Brain pericyte (primary cell): ENCODE measurements at places on chromosomes 6 and 20.
A peak's percentile ranks its signal among the peaks of the same experiment; 100 is the strongest.

DNA sequence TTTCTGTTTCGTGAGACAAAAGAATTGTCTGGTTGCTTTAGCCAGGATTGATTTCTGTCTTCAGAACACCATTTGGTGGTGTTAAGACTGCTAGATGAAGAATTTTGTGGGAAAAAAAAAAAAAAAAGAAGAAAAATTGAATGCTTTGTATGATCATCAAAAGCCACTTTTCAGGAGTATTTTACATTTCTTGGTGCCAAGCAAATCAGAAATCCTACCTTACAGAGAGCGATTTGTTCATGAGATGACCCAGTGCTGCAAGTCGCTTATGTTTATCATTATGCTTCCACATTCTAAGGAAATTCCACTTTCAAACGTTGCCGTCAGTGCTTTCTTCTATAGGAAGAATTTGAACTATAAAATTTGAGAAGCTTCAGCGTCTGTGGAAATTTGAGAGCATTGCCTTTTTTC is 228.7 kb downstream of the BCKDHB start:
- no peak for DNase-seq

- DNase-seq: no peak
Observed at GRCh38 chr6:105495515-105495914, 92.6 kb upstream of the PREP start.

DNA sequence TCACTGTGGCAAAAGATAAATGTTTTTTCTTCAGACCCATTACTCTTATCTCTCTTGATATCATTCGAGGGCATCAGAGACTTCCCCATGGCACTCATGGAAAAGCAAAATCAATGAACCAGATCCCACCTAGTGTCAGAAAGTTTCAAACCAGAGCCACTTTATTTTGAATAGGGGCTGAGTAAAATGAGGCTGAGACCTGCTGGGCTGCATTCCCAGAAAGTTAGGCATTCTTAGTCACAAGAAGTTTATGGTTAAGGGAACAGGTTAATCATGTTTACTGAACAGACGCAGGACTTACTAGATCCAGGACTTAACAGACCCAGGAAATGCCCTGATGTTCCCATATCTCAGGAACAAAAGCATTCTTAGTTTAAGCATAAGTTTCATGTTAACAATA is 369.9 kb downstream of the BTBD3 start:
- DNase-seq: no peak

GRCh38 chr6:87155842-87156815 is 764 bp downstream of the ZNF292 start:
- no peak for DNase-seq

DNA sequence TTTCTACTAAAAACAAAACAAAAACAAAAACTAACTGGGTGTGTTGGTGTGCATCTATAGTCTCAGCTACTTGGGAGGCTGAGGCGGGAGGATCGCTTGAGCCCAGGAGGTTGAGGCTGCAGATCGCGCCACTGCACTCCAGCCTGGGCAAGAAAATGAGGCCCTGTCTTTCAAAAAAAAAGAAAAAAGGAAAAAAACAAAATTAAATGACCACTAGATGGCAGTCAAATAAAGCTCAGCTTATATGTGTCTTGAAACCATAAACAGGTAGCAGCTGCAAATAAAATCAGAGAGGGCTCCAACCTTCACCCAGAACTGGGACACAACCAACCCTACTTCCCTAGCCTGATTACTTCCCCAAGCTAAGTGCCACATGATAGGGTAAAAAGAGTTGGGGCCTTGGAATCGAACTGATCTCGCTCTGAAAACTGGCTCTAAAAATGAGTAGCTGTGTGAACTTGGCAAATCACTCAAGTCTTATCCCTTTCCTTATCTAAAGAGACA is 67.1 kb upstream of the ADGRF4 start:
- peak; percentile 11 for DNase-seq

GRCh38 chr6:104409913-104410312 is 449.8 kb downstream of the HACE1 start:
- no peak for DNase-seq

DNA sequence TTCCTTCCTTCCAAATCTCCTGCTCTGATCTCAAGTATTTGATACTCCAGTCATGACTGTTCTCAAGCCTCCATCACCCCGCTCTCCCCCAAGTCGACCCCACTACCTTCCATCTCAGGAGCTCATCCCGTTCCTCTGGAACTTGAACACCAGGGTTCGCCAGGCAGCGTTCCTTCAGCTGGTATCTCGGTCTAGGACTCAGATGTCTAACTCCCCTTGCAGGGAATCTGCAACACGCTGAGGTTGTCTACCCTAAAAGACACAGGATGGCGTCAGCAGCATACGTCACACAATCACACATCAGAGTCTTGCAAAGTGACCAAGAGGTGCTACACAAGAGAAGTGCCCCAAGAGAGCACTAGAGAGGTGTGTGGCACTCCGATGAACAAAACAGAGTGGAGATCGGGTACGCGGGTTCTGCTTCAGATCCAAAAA is 706 bp downstream of the ZNF184 start:
- DNase-seq: peak; percentile 21

DNA sequence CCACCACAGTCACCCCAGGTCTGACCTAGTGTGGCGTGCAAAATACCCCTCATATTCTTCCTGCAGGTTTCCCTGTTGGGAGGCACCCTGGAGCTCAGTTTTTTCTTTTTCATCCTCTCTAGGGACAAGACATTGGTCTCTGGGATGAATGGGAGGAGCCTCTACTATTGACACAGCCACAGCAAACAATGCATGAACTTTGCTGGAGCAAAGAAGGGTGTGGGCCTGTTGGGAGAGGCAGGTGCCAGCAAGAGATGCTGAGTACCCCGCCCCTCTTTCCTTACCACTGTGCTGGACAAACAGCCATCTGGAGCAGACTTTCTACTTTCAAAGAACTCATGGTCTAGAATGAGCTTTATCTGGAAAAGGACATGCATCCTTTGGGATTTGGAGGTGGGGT is 10.1 kb downstream of the TGM3 start:
- no peak for DNase-seq

GRCh38 chr6:32424589-32425300 is 14.9 kb upstream of the HLA-DRA start:
- DNase-seq: no peak

DNA sequence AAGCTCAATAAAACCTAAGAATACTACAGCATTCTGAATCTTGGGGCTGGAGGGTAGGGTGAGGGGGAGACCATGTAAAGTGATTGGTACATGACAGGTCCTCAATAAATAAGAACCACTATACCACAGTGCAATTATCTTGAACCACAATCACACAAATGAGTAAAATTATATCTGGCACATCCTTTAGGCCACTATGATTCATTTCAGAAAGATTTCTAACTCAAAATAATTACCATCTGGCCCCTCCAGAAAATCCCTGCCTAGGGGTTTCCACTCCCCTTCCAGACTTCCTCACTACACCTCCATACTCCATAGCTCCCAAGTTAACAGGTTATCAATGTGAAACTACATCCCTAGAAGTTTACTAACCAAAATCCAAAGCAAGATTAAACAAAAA is 19.7 kb downstream of the AKIRIN2 start:
- DNase-seq: no peak

DNA sequence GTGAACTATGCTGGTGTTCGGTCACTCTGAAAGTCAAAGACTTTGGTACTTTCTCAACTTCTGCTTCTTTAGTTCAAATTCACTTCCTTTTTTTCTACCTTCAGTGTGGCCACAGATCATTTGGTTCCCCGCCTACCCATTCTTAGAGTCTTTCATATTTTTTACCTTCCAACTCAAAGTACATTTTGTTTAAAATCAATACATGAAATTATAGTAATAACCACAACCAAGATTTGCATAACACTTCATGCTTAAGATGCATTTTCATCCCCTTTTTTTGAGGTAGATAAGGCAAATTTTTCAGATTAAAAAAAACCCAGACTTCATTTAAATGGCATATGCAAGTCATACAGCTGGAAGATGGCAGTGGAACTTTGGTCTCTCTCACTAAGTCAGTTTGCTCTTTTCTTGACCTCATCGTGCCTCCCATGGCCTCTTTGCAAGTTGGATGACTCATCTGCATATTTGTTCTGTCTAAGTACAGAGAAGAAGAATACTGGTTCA is 11.9 kb upstream of the CNR1 start:
- DNase-seq: peak; percentile 30

DNA sequence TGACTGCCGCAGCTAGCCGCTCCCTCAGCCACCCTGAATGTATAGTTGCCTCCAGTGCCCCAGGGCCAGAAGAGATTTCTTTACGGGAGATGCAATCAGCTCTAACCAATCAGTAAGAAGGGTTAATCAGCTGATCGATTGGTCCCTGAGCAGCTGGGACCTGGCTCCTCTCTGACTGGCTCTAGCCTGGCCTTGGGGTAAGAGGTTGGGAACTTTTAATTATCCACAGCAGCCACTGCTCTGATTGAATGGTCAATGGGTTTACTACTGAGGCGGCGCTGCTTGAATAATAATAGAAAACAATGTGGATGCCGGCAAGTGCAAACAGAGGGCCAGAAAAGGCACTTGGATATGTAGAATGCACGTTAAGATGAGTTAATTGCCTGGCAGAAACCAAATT is 99.8 kb downstream of the TFAP2A start:
- no peak for DNase-seq

DNA sequence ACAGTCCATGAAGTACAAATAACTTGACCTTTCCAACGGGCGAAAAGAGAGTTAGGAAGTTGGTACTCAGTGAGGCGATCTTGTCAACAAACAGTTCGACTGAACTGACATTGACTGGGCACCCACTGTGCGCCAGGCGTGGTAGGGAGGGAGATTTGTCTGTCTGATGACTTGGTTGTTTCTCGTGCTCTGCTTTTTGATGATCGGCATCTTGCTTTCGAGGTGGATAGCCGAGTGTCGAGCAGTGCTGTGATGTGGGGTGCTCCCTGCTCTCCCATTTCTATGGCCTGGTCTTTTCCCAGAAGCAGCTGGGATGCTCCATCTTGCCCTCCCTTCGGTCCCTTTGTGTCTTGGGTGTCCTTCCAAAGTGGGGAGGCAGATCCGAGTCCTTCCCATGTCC is 30.4 kb downstream of the RPP40 start:
- no peak for DNase-seq

- DNase-seq: peak; percentile 6
Observed at GRCh38 chr6:140602431-140603248, 1228.2 kb upstream of the CITED2 start.

GRCh38 chr20:9306521-9306920 is 207.9 kb upstream of the LAMP5 start:
- peak; percentile 27 for DNase-seq

GRCh38 chr6:21905531-21905930 is 312.0 kb downstream of the SOX4 start:
- DNase-seq: no peak

- no peak for DNase-seq
Observed at GRCh38 chr6:88262332-88262731, 96.2 kb upstream of the CNR1 start.

- no peak for DNase-seq
Observed at GRCh38 chr6:38997128-38997761, 51.3 kb upstream of the GLP1R start.

DNA sequence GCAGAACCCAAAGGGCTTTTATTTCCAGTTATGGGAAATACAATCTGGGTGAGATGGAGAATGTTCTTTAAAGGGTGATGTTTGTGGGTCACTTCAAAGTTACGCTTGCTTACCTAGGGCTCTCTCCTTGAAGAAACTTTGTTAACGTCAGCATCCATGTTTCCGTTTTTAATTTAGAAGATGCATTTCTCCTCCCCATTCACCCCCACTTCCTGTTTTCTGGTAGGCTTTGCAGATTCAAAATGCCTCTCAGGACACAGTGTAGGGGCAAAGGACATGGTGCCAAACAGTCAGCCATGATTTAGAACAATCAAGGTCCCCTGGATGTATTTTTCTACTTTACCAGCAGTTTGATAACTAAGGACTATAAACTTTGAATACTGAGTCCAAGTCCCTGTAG is 49.5 kb downstream of the RPS12 start:
- no peak for DNase-seq

DNA sequence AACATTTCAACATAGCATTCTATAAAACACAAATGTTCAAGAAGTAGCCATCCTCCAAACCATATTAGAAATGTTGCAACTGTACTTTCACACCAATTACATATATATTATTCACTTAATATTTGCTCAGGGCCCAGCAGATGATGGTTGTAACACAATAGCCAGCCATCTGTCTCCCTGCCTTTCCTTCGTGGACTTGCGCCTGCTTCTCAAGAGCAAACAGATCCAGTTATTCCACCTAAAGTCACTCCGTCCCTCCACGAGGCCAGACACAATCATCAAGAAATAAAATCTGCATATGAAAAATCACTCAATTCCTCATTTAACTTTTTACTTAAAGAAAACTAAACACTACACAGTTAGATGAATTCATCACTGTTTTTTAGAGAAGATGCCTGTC is 160.4 kb downstream of the RALGAPA2 start:
- DNase-seq: no peak

DNA sequence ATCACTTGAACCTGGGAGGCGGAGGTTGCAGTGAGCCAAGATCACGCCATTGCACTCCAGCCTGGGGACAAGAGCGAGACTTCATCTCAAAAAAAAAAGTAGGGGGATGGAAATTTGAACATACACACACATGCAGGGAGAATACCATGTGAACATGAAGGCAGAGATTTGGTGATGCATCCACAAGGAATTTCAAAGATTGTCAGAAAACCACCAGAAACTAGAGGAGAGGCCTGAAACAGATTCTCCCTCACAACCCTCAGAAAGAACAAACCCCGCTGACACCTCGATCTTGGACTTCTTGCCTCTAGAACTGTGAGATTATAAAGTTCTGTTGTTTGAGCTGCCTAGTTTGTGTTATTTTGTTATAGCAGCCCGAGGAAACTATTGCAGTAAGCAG is 125.5 kb downstream of the GPX5 start:
- DNase-seq: no peak

DNA sequence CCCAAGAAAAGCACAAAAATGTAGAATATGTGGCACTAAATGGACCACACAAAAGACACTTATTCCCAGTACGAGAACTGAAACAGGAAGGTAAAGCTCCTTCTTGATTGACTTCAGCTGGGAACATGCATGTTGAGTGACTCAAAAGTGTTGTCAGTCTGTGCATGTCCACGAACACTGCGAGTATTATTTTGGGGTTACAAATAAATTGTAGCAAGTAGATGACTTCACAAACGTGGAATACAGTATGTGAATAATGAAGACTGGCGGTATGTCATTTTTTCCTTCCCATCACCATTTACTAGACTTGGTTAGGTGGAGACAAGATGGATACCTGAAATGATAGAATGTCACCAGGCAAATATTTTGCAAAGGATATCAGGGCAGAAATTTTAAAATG is 45.4 kb downstream of the L3MBTL3 start:
- no peak for DNase-seq
